Stimulated activated CD8-positive, alpha-beta memory T cell treated with anti-CD3 and anti-CD28 coated beads, Interleukin-7, amount 100 ng/mL, for 1 hour (primary cell): ENCODE measurements at places on chromosomes 11 and 22.

GRCh38 chr11:80700386-80700785 is 1259.6 kb upstream of the TENM4 start:
- DNase-seq, result no peak

DNA sequence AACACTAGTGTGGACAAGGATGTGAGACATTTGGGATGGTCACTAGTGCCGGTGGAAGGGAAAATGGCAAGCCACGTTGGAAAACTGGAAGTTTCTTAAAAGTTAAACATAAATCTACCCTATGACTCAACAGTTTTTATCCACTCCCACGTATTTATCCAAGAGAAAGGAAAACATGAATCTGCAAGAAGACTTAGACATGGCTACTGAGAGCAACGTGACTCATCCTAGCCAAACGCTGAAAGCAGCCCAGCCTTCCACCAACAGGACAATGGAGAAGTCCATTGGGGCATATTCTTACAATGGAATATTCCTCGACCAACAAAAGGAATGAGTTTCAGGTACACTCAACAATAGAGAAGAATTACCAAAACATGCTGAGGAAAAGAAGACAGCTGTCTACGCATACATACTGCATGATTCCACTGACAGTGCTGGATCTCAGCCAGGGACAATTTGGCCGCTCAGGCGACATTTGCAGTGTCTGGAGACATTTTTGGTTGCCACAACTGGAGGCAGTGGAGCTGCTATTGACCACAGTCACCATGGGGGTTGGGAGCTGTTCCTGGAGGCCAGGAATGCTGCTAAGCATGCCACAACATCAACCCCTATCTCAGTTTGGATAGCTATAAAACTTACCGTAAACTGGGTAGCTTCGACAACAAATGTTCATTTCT is 21.2 kb downstream of the SYT13 start:
- DNase-seq, result no peak

- DNase-seq, result no peak
Observed at GRCh38 chr11:477052-477715, 27.1 kb downstream of the PTDSS2 start.

- DNase-seq, result no peak
Observed at GRCh38 chr11:112249871-112250610, 10.6 kb downstream of the PLET1 start.

DNA sequence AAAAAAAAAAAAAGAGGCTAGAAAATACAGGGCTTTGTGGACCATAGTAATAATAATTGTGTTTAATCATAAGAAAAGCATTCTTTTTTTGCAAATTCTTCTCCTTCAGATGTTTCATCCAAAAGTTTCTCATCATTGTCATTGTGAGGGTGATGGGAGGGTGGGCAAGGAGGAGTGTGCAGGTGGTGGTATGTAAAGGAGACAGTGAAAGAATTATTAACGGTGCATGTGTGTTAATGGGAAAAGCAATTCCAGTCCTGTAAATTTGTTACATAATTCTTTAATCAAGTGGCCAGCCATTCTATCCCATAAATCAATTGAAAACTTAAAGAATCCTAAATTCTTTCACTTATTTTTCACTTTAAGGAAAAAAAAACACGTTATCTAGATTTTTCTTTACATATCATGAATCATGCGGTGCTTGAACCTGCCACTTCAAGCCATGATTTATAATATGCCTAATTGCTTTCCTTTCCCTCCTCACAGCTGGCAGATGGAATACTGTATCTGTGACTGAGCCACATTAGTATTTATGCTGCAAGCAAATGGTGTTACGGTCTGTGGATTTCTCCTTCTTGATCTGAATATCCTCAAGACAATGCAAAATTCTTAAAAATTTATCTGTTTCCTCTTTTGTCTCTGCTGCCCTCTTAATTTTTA is 318.5 kb downstream of the JRKL start:
- no peak for DNase-seq

- no peak for DNase-seq
Observed at GRCh38 chr11:74169738-74170458, 904 bp downstream of the C2CD3 start.

DNA sequence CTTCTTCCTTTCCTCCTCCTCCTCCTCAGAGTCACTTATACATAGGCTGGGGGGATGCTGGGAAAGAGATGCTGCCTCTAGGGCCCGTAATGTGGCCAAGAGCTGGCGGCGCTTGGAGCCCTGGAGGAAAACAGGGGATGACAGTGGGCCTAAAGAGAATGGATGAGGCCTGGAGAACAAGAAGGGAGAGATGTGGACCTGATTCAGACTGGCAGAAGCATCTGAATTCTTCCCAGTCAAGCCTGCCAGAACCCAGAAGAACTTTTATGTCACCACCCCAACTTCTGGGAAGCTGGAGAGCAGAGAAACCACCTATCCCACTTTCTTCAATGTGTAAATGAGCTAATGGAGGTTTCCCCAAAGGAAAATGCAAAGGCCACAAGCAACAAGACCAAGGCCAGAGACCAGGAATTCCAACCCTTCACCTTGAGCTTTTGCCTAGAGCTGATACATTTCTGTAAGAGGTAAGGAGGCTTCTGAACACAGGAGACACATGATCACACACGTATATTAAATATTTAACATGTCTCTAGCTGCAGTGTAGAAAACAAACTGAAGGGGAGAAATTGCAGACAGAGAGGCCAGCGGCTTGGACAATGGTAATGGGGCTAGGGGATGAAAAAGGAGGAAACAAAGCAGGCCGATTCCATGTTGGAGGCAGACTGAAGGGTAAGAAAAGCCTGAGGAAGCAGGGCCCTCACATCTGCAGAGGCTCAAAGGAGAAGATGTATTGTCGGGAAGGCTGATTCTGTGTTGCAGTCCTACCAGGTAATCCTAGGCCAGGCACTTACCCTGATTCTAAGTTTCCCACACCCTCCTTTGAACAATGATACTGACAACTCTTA is 1.1 kb downstream of the RRP8 start:
- DNase-seq, result no peak

- no peak for DNase-seq
Observed at GRCh38 chr11:103545551-103545950, 436.3 kb downstream of the DYNC2H1 start.

DNA sequence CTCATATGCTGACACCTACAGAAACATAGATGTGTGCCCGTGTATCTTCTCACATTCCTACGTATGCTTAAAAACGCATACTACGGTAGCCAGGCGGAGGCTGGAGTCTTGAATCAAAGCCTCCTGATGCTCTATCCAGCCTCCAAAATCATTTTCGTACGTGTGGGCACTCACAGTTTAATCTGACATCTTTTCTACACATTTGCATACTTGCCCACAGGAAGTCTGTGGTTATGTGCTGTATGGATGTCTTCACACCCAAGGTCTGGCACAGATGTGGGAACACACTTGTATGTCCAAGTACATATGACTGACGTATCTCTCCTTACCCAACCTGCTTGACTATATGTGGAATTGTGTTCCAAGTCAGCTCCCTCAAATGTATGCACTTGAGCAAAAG is 561.8 kb upstream of the CADM1 start:
- DNase-seq, result no peak

DNA sequence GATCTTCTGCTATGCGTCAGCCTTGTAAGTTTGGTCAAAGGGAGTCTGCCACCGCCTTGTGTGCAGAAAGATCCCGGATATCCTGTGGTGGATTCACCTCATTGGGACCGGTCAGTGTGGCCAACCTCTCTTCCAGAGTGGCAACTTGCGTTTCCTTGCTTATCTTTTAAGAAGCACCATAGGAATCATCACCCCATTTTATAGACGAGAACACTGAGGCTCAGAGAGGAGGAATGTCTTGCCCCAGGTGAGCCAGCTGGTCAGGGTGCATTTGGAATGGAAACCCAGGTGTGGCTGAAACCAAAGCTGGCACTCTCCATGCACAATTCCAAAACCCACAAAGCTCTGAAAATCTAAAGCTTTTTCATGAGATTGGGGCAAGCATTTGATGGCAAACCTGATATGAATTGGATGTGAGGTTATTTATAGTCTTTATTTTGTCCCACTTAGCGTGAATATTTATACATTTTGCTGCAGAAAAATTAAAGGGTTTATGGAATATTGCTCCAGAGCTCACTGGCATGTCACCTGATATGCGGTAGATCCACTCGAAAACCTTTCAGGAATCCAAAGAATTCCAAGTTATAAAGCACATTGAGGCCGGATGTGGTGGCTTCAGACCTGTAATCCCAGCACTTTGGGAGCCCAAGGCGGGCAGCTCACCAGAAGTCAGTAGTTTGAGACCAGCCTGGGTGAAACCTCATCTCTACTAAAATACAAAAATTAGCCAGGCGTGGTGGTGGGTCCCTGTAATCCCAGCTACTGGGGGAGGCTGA is 12.1 kb upstream of the EIF3D start:
- DNase-seq, result no peak

DNA sequence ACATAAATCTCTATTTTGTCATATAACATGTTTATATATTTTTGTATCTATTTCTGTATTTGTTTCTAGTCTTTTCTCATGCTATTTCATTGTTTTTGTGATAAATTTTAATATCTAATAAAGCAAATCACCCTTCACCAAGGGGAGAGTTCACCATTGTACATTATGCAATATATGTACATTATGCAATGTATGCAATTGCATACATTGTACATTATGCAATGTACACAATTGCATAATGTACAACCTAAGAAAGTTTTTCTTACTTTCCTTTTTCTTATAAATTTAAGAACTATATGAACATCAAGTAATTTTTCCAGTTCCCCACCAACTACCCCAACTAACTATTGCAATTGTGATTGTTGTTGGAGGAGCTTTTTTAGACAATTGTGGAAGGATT is 44.1 kb upstream of the GLYATL2 start:
- no peak for DNase-seq

- no peak for DNase-seq
Observed at GRCh38 chr22:37913233-37913721, 7.2 kb downstream of the MICALL1 start.

DNA sequence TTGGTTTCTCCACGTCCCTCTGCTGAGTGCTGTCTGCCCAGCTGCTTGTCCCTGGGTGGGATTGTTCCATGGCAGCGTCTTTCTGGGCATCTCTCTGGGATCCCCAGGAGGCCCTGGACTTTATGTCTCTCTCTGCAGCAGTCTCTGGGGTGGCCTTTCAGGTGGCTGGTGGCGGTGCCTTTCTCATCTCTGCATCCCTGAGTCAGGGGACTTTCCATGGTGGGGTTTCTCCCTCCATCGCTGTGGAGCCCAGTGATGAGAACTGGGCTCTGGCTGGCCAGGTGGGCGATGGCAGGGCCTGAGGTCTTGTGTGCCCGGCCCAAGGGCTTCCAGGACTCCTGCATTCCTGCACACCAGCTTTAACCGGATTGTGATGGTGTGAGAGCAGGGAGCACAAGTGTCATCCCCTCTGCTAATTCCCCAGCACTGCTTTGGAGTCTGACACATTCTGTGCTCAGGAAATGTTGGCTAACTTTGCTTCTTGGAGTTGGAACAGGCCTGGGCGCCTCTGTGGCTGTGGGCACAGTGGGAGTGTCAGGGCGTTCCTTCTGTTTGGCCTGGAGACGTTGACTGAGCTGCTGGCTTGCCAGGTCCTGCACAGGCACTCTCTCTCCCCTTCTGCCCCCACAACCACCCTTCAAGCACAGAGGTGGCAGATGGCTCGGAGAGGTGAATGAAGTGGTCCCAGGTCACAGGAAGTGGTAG is 27.9 kb downstream of the FAM83F start:
- no peak for DNase-seq

DNA sequence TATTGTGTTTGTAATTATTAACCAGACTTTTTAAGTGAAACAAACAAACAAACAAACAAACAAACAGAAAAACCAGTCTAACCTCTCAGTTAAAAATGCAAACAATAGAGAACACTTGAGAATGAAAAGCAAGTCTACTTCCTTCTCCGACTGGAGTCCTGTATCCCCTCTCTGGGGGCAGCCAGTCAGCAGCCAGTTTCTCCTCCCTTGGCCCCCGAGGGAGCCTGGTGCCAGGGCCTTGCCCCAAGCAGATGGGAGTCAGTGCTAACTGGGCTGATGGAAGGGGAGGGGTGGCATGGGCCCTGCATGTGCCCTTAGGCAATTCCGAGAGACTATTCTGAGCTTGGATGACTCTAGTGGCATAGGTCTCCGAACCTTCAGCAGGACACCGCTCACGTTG is 137.2 kb downstream of the GRIK4 start:
- DNase-seq, result no peak

- DNase-seq, result no peak
Observed at GRCh38 chr22:29205252-29205593, 473 bp upstream of the EMID1 start.

- DNase-seq, result no peak
Observed at GRCh38 chr11:7275133-7275532, 23.4 kb downstream of the SYT9 start.

DNA sequence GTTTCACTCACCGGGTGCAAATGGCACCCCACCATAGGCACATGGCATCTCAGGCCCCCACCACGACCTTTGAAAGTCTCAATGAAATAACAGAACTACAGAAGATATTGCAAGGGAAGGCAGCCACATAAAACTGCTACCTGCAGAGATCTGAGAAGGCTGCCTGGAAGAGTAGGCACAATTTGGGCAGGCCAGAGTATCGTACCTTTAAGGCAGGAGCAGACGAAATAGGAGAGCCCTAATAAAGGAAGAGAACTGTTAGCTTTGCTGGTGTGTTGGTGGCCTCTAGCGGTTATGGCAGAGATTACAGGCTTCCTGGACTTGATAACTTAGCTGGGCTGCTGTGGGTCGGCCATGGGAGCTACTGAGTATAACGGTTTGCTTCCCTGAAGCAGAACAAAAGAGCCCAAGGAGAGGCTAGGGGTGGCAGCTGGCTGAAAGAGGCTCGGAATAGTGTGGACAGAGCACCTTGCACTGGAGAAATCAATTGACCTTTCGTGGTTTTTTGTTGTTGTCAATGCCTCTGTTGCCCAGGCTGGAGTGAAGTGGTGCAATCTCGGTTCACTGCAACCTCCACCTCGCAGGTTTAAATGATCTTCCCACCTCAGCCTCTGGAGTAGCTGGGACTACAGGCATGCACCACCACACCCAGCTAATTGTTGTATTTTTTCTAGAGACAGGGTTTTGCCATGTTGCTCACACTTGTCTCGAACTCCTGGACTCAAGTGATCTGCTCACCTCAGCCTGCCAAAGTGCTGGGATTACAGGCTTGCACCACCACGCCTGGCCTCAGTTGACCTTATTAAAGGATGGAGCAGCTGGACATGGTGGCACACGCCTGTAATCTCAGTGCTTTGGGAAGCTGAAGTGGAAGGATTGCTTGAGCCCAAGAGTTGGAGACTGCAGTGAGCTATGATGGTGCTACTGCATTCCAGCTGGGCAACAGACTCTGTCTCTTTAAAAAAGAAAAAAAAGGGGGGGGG is 4.8 kb downstream of the SDF2L1 start:
- DNase-seq, result peak; percentile 56

- DNase-seq, result no peak
Observed at GRCh38 chr11:11660363-11660740, 38.5 kb upstream of the GALNT18 start.

DNA sequence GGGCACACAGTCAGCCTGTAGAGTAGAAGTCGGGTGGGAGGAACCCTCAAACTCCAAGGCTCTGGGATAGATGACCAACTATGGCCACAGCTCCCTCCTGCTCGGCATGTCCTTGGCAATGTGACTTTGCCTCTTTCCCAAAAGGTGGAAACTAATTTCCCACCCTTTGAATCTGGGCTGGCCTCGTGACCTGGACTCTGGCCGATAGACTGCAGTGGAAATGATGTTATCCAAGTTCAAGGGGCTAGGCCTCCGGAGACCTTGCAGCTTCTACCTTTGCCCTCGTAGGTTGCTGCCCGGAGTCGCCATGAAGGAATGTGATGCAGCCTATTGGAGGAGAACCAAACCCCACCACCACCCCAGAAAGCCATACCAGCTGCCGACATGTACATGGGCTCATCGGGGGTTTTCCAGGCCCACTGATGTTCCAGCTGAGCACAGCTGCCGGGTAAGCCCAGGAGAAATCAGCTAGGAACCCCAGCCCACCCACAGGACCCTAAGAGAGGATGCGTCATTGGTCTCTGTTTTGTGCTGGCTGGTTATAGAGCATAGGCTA is 30.4 kb downstream of the KCNJ4 start:
- DNase-seq, result no peak
